CD4-positive, alpha-beta T cell (primary cell): ENCODE measurements at places on chromosomes 3 and 15.

DNA sequence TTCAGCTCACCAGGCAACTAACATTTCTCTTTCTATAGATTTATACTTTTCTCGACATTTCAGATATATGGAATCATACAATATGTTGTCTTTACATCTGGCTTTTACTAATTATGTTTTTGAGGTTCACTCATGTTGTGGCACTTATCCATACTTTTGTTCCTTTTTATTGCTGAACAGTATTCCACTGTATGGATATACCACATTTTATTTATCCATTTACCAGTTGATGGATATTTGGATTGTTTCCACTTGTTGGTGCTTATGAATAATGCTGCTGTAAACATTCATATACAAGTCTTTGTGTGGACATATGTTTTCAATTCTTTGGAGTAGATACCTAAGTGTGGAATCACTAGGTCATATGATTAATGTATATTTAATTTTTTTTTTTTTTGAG lies 97.2 kb downstream of the LEKR1 start:
- H3K4me1 ChIP-seq, result no peaks in the 10 kb centered on the region
- H3K36me3 ChIP-seq, result no peaks in the 10 kb centered on the region
- H3K27me3 ChIP-seq, result no peaks in the 10 kb centered on the region
- H3K4me3 ChIP-seq, result no peak overlapping the region
- DNase-seq, result no peak

- no peak overlapping the region for H3K27ac ChIP-seq
- no peaks in the 10 kb centered on the region for H3K36me3 ChIP-seq
- H3K4me3 ChIP-seq, result no peak overlapping the region
- DNase-seq, result no peak
These were observed 115.7 kb upstream of the CHRM5 start for GRCh38 chr15:33852570-33852969.

- H3K4me3 ChIP-seq, result no peak overlapping the region
- no peaks in the 10 kb centered on the region for H3K36me3 ChIP-seq
- no peaks in the 10 kb centered on the region for H3K27me3 ChIP-seq
- H3K4me1 ChIP-seq, result no peaks in the 10 kb centered on the region
- no peak for DNase-seq
These were observed 90.3 kb downstream of the PLXNA1 start for GRCh38 chr3:127072971-127073783.

- no peak for DNase-seq
- no peak overlapping the region for H3K4me3 ChIP-seq
- no peaks in the 10 kb centered on the region for H3K4me1 ChIP-seq
- H3K27ac ChIP-seq, result no peak overlapping the region
- no peaks in the 10 kb centered on the region for H3K36me3 ChIP-seq
These were observed 57.5 kb downstream of the NUDT16 start for GRCh38 chr3:131439084-131439483.

DNA sequence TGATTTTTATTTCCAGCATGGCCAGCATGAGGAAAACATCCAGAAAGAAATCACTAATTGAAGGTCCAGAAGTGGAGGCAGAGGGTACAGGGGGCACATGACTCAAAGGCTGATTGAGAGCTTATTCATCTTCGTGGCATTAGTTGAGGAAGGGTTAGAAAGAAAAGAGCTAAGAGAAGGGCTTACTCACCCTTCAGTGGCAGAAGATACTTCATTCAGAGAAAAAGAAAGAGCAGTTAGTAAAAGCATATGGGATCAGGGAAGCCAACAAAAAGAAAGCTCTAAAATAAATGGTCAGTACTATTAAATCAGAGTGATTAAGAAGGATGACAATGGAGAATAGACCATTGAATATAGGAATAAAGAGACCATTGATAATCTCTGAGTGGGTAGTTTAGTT lies 25.2 kb downstream of the GAP43 start:
- DNase-seq, result no peak
- no peaks in the 10 kb centered on the region for H3K4me1 ChIP-seq
- H3K4me3 ChIP-seq, result no peak overlapping the region
- H3K27ac ChIP-seq, result no peak overlapping the region

GRCh38 chr15:34133511-34133910 lies 31.6 kb downstream of the PGBD4 start:
- DNase-seq, result no peak
- H3K27ac ChIP-seq, result no peak overlapping the region
- H3K27me3 ChIP-seq, result no peaks in the 10 kb centered on the region
- H3K4me1 ChIP-seq, result no peaks in the 10 kb centered on the region
- no peak overlapping the region for H3K4me3 ChIP-seq
